Activated T-cell treated with anti-CD3 and anti-CD28 coated beads for 48 hours (primary cell): ENCODE measurements at places on chromosomes 5 and 9.

GRCh38 chr5:144254552-144254951 lies 83.9 kb downstream of the KCTD16 start:
- DNase-seq: no peak

DNA sequence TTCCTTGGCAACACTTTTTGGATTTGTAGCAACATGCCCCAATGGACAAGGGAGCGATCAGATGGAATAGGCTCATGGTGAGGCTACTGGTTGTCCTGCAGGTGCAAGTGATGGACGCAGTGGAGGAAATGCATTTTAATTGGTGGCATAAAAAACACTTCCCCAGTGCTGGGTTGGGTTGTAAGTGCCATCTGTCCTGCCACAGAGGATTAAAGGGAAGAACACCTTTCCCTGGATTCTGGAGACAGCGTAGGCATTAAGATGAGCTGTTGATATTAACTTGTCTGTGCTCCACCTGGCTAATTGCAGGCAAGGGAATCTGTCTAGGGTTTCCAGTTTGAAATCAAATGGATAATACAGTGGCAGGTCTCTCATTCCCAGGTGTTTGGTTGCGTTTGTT lies 173.4 kb downstream of the ZNF462 start:
- DNase-seq: no peak

GRCh38 chr5:171688696-171689495 lies 96.7 kb upstream of the SMIM23 start:
- no peak for DNase-seq

GRCh38 chr9:99124534-99125255 lies 19.8 kb downstream of the TGFBR1 start:
- DNase-seq: no peak

- DNase-seq: no peak
Observed at GRCh38 chr5:136642976-136643375, 277.6 kb upstream of the TRPC7 start.

GRCh38 chr9:83238871-83239640 lies 176.1 kb upstream of the RASEF start:
- DNase-seq: no peak

DNA sequence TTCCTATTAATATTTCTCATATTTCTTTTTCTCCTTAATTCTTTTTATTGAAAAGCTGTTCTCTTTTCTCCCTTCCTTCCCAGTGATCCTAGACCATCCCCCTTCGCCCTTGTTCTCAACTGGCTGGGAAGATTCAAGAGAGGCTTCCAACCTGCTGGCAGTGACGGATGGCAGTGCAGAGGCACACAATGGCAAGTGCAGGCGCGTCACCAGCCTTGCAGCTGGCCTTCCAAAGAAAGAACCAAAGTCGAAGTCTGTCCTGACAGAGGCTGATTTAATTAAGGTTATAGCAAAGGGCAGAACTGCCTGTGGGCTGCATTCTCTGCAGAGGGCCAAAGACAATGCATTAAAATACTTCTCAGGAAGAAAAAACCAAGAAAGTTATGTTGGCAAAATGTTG lies 7.4 kb downstream of the CEMIP2 start:
- no peak for DNase-seq

GRCh38 chr5:167112556-167112955 lies 1178.9 kb upstream of the WWC1 start:
- no peak for DNase-seq

DNA sequence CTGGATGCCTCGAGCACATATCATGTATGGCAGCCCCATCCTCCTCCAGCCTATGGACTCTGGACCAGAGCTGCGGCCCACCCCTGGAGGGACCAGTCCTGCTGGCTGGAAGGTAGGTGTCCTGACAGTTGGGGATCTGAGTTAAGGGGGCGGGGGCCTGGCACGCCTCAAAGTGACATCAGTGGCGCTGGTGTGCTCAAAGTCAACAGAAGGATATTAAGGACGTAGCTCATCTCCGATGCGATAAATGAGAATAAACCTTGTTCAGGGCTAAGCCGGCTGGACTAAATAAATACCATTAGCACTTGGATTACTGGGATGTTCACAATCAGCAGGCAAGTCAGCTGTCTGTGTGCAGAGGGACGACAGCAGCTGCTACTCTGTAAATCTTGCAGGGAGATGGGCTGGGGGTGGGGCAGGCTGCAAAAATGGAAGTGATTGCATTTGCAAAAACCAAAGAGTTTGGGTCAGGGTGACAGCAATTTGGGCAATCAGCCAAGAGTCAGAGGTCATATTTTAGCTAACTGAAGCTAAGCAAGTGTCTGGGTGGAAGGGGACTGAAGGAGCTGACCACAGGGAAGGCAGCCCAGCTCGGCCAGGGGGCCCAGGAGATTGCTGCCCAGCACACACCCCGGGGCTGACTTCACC lies 80.0 kb upstream of the LRRTM2 start:
- DNase-seq: no peak

- DNase-seq: no peak
Observed at GRCh38 chr5:61082516-61083280, 79.6 kb downstream of the SMIM15 start.

- DNase-seq: no peak
Observed at GRCh38 chr5:110823571-110823970, 84.8 kb downstream of the SLC25A46 start.

DNA sequence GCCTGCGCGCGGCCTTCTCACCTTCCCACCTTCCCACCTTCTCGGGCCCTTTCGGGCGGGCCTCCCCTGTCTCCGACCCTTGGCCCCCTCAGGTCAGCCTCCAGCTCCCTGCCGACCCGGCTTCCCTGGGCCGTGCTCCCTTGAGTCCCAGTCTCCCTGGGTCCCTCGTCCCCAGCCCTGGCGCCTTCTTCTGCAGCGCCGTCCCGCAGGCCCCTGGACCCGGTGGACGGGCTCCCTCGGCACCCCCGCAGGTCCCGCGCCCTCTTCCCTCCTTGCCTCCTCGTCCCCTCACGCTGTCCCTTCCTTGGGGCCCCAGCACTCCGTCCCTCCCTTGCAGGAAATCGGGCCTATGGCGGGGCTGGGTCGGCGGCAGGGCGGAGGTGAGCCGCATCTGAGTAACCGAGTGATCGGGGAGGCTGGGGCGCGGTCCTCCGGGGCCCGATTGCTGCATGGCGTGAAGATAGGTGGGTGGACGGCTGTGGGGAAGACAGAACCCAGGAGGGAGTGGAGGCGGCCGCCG lies 7.6 kb downstream of the ARPC5L start:
- peak; percentile 40 for DNase-seq

- DNase-seq: no peak
Observed at GRCh38 chr9:23695572-23695971, 130.5 kb downstream of the ELAVL2 start.

DNA sequence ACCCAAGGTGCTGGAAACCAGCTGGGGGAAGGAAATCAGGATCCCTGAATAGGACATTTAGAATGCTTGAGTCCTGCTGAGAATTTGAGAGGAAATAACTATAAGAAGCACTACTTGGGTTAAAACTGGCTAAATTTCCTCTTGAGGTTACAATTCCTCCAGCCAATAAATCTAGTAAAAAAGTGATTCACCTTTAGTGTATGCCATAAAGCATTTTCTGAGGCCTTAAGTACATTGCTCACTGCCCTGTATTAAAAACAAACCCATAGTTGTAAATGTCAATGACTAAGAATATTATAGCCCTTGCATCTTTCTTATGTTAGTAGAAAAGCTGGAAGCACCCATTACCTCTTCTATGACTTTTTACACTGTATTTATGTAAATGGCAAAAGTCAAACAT lies 634.7 kb upstream of the ARRDC3 start:
- DNase-seq: no peak

DNA sequence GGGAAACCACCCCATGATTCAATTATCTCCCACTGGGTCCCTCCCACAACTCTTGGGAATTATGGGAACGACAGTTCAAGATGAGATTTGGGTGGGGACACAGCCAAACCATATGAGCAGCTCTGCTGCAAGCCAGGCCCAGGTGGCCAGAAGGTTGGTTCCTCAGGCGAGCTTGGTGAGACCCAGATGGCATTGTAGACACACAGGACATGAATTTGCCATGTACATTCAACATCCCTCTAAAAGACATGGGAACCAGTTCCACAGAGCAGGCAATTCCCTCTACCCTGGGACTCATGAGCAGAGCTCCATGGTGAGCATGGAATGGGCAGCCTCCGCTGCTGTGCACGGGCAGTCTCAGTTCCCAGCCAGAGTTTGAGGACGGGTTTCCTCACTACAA lies 53.3 kb downstream of the NSUN2 start:
- no peak for DNase-seq

- DNase-seq: no peak
Observed at GRCh38 chr5:22051881-22052280, 801.3 kb downstream of the CDH12 start.

GRCh38 chr5:55629815-55630214 lies 82.3 kb downstream of the SLC38A9 start:
- no peak for DNase-seq

GRCh38 chr5:133732536-133732935 lies 120.2 kb upstream of the FSTL4 start:
- DNase-seq: no peak

DNA sequence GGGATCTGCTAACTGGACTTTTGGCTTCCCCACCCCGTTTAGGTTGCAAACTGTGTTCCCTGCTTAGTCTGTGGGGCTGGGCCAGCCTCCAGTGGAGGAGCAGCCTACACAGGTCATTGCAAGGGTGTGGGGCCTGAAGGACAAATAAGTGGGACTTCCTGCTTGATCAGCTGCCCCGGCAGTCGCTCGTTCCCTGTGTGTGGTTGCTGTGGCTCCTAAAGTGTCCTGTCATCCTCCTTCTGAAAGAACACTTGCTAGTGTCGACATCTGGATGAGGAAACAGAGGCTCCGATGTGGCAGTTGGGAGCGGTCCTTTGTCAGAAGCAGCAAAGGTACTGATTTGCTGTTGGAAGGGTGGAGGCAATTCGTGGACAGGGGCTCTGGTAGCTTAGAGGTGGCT lies 88.9 kb upstream of the TBCA start:
- no peak for DNase-seq
